ENCODE measurements at places on chromosomes 13 and 19. TPM values are rescaled to one million over a fixed set of nuclear protein-coding genes. Genes with fewer than 3 reads are reported as not detected.

GRCh38 chr13:95083758-95084157 is 217.5 kb downstream of the ABCC4 start:
- DNase-seq, result no peak

DNA sequence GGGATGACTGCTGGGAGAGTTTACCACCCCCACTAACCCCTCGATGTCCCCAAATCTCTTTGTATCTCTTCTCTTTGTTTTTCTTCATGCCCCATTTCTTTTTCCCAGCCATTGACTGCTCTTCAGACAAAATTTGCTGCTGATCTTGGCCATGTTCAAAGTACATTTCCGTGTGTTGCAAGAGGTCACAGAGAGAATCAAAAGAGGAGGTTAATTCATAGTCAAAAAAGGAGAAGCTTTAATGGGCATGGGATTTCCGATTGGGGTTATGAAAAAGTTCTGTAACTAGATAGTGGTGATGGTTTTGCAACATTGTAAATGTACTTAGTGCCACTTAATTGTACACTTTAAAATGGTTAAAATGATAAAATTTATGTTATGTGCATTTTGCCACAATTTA is 121.1 kb downstream of the FLT1 start:
- DNase-seq, result no peak

DNA sequence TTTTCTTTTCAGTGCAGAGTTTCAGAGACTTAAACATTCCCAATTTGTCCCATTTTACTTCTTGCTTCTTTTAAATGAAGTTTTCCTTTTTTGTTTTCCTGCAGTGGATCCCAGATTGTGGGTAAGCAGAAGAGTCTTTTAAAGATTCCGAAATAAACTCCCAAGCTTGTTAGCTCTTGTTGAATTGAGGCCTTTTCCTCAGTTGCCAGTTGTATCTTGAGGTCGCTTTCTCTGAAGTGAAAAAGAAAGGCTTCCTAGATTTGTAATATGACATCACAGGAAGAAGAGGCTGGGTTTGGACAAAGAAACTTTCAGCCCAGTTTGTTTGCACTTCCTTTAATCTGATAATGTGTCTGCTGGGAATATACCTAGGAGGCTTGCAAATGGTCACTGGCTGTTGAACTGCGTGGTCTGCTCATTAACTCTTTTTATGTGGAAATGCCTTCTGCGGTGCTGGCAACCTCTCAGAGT is at the start of gene LPAR6:
Gene LPAR6 (minus strand): TSS at position 233 of the 471 bp plus-strand sequence. CDS start 690 bp downstream, outside the sequence.
- DNase-seq, result no peak

DNA sequence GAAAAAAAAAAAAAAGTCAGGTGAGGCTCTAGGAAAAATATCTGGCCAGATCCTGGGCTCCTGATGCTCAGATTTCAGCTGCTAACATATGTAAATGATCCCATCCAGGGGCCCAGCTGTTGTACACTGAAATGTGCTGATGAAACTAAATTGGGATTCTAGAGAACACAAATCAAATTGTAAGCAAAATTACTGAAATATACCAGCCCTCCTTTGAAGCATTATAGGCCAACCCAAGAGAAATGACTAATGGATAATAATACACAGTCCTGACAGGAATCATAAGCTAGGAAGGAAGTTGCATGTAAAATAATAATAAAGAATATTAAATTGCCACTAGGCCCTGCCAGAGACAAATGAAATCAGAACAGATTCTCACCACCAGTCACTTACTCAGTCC is 17.8 kb downstream of the KCTD12 start:
- DNase-seq, result no peak

- DNase-seq, result no peak
Measured at GRCh38 chr19:23440791-23441190, 45.5 kb upstream of the ZNF91 start.

- DNase-seq, result no peak
Measured at GRCh38 chr13:111045170-111045569, 69.9 kb upstream of the ARHGEF7 start.

GRCh38 chr19:5951338-5951861 is 26.5 kb downstream of the RANBP3 start:
- no peak for DNase-seq

- no peak for DNase-seq
Measured at GRCh38 chr13:80262051-80262695, 78.8 kb downstream of the SPRY2 start.

GRCh38 chr19:47005164-47005641 is 14.4 kb upstream of the NPAS1 start:
- DNase-seq, result no peak

- no peak for DNase-seq
Measured at GRCh38 chr13:31982124-31982523, 49.5 kb upstream of the FRY start.

DNA sequence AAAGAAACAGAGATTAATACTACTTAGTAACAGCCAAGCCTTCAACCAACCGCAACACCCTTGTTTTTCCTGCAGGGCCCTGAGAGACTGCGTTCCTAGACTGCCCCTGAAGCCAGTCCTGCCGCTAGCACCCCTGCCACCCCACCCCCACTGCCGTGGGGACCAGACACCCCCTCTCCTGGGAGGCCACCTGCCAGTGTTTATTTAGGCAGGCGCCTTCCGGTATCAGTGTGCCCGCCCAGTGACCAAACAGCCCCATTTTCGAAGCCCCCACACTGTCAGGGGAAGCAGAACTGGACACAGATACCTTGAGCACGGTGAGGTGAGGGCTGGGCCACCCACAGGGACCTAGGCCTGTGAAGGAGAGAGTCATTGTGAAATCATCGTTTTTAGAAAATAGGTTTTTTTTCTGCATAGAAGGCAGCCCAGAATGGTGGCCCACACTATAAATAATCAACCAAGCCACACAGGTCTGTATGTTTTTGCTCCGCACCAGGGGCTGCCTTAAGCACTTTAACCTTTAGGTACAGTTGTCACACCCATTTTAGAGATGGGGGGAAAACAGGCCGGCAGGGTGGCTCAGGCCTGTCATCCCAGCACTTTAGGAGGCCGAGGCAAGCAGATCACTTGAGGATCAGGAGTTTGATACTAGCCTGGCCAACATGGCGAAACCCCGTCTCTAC is 3.5 kb upstream of the TLE5 start:
- DNase-seq, result no peak

GRCh38 chr13:98236197-98236596 is 59.1 kb upstream of the RNF113B start:
- DNase-seq, result no peak

- no peak for DNase-seq
Measured at GRCh38 chr13:112655913-112656312, 33.9 kb upstream of the ATP11A start.

DNA sequence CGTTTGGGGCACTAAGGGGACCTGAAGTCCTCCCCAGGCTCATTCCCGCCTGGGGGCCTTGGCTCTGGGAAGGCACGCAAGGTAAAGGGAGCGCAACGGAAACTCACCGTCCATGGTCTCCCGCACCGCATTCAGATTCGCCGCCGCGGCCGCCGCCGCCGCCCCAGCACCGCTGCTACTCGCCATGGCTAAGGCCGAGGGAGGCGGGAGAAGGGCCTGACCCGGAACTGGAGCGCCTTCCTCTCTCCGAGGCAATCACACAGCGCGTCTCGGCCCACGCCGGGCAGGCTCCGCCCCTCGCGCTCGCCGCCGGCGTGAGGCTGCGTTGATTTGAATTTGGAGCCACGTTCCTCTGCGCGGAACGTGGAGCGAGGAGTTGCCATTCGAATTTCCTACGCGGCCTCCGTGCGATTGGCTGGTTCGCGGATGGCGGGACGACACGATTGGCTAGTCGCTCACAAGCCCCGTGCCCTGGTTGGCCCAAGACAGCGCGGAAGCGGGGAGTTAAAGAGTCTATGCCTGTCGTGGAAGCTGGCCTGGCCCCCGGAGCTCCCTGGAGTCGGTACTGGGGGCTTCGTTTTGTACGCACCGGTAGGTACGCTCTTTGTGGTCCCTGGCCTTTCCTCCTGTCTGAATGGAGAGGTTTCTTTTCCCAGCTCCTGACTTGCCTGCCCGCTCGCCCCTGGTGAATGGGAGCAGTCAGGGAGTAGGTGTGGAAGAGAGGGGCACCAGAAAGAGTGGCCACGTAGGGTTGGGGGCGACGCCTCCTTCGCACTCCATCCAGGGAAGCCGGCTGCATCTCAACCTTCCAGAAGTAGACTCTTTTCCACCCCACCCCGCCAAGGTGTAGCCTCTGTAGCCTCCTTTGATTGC is at the start of the genes BORA and MZT1:
Gene BORA (plus strand): TSS at position 507 of the 873 bp plus-strand sequence. CDS start 1,018 bp downstream, outside the sequence.
Gene MZT1 (minus strand): TSS at position 213 of the 873 bp plus-strand sequence. CDS start 27 bp downstream, at position 186.
- DNase-seq, result peak; percentile 90

DNA sequence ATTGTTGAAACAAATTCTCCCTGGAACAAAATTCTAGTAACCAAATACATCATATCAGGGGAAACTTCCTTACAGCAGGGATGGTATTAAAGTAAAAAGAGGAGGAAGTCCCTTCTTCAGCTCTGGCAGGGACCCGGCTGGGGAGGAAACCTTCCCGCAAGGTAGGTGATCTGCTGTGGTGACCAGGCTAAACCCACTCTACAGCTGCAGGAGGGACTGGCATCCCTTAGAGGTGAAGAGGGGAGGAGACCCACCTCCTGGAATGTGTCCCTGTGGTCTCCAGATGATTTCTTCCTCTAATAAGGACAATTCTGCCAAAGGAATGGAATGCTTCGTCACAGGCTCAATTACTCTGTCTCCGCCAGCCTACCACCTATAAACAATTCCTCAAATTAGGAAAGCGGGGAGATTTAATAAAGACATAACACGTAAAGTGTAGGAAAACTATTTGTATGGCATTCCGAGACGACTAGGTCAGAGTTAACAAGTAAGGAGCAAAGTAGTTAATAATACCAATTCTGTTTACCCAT is 637 bp upstream of the PDS5B start:
- DNase-seq, result peak; percentile 21

DNA sequence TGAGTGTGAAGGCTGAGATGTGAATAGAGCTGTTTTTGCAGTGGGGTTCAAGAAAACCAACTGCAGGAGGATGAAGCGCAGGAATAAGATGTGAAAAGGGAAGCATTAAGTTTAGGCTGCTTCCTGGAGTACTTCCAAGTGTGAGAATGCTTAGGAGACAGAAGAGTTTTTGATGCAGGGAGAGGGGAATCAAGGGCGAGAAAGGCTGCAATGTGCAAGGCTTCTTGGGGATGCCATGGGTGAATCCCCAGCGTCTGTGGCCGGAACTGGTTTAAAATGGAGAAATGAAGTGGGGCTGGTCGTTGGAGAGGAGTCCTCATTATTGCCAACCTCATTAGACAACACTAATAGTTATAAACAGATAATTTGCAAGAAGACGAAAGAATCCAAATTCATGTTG is 764.9 kb downstream of the LIG4 start:
- no peak for DNase-seq

DNA sequence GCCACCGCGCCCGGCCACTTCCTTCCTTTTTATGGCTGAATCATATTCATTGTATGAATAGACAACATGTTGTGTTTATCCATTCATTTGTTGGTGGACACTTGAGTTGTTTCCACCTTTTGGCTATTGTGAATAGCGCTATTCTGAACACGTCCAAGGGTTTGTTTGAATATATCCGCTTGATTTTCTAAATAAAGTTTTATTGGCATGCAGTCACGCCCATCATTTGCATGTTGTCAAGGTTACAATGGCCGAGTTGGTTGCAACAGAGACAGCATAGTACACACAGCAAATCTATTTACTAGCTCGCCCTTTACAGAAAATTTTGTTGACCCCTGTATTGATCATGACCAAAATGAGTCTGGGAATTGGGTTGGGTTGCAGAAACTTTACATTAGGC is 43.5 kb downstream of the COLGALT1 start:
- no peak for DNase-seq

DNA sequence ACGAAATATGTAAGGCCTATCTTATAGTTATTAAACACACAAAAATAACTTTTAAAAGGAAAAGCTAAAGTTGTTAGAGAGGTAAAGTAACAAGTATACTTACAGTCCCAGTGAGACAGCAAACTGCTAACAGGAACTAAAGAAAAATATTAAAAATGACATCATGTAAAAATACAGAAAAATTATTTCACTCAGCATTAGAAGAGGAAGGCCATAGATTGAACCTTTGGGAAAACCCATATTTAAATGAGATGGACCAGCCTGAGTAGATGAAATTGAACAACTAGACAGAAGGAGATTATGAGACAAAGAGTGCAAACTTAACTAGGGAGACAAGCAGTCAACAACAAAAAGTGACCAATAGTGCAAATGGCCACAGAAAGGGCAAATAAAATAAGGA is 49.4 kb downstream of the LNX2 start:
- DNase-seq, result no peak

Gene FREM2
- total RNA-seq, result 4.0 TPM

Gene TJP3
- total RNA-seq, result 2.8 TPM

Gene CCDC8
- 46.1 TPM for total RNA-seq

Gene ZFP36
- total RNA-seq, result 151 TPM

Gene GNG14
- total RNA-seq, result not detected

Gene ICAM5
- 14.3 TPM for total RNA-seq

Gene PTGER1
- not detected for total RNA-seq

Gene RFPL4AL1
- total RNA-seq, result not detected

Gene OR7C1
- total RNA-seq, result not detected

Gene IL4I1
- total RNA-seq, result 1.9 TPM

Gene NLRP11
- 0.62 TPM for total RNA-seq
